ENCODE measurements at places on chromosomes 12 and 14.

GRCh38 chr14:61701946-61702345, 6.6 kb downstream of the HIF1A start:
- DNase-seq, result no peak

GRCh38 chr12:28998662-28999120, 150.4 kb upstream of the FAR2 start:
- DNase-seq, result peak; percentile 42

DNA sequence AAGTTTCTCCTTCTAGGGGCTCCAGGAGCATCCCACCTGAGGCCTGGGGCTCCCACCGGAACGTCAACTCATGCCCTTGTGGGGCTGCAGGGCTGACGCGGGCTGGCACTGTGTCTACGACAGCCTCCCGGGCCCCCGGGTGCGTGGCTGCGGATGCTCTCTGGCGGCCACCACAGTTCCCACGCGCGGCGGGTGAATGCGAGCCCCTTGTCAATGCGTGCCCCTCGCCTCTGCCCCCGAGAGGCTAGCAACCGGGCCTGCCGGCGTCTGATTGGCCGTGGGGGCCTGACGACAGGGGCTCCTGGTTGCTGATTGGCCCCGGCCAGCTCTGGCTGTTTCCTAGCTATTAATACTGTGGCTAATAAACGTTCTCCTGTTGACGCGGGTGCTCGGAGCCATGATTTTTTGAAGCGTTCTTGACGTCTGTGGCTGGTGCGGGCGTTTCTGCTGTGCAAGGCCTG, 1.8 kb upstream of the MEG3 start:
- DNase-seq, result peak; percentile 61

DNA sequence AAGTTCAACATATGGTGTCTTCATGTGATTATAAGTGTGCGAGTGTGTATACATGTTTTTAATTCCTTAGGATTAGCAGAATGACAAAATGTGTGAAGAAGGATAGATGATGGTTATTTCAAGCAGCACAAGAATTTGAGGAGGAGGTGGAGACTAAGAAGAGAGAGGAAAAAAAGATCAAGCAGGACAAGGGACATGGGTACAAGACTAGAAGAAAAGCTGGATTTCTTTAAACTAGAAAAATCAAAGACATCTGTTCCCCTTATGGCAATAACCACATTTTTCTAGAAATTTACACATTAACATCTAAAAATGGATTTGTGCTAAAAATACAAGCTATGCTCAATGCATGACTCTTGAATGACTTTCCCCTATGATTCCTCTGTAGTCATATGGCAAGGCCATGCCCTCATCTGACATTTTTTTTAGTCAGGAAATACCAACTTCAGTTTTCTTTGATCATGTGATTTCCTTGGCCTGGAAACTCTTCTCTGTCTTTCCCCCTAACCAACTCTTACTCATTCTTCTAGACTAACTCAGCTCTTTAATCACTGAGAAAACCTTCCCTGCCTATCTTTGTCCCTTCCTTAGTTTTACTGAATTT, 435.8 kb downstream of the NRXN3 start:
- DNase-seq, result peak; percentile 96

- DNase-seq, result no peak
Observed at GRCh38 chr14:78763746-78764145, 593.6 kb downstream of the NRXN3 start.

DNA sequence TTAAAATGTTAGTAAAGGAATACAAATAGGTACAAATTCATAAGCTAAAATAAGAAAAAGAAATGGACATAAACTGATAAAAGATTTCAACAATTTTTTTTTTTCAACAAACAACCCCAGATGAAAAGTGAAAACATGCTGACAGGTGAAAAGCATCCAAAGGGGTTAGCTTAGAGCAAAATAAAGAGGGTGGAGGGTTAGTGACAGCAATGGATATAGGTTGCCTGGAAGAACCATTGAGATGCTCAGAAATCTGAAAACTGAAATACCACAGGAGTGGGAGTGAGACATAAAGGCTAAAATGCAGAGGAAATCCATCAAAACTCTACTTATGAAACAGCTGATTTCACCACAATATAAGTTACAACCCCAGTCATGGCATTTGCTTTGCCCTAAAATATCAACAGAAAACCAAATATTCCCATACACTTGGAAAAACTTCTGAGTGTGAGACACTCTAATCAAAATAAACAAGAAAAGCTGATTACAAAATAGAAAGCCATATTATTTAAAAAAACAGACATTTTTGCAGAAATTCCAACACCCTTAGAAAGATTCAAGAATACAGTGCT, 136.3 kb upstream of the PLEKHG7 start:
- DNase-seq, result no peak

- no peak for DNase-seq
Observed at GRCh38 chr14:50225974-50226297, 5.4 kb downstream of the SOS2 start.

- DNase-seq, result no peak
Observed at GRCh38 chr14:91350483-91350812, 67.2 kb downstream of the CCDC88C start.

- no peak for DNase-seq
Observed at GRCh38 chr14:99300190-99300589, 28.2 kb upstream of the BCL11B start.

DNA sequence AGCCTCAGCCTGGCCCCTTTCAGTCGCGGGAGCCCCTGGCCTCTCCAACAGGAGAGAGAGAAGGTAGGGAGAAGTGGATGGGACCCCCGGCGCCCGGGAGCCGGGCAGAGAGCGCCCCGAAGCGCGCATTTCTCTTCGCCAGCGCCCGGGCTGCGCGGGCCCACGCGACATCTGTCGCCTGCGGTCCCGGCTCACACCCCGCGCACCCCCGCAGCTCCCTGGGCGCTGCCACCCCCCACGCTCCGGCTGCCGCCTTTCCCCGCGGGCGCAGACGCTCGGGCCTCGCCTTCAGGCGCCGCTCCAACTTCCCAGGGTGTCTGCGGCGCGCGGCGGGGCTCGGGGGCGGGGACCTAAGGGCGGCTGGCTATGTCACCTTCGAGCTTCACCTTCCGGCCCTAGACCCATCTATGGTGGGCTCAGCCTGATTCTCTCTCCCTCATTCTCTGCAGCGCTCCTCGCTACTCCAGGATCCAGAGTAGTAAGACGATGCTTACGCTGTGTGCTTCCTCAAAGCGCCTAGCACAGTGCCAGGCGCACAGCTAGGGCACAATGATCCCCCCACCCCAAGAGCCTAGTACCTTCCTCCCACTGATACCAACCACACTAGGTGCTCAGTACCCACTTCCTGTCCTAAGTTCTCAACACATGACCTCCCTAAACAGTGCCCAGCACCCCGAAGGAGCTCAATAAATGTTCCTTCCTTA, 1.6 kb downstream of the HRK start:
- no peak for DNase-seq

DNA sequence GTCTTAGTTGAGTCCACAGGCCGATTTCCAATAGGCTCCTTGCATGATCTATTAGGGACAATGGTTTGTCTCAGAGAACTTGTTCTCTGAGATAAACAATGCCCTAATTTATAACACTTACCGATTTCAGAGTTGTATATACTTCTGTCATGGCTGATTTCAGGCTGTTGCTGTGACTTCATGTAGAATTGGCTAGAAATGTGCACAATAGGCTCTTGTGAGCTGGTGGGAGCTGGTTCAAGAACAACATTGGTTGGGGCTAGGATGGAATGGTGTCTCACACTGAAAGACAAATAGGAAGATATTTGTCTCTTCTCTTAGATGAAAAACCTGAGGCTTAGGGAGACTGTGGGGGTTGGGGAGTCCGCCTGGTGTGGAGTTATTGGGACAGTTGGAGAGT, 6.7 kb upstream of the KRT86 start:
- no peak for DNase-seq

DNA sequence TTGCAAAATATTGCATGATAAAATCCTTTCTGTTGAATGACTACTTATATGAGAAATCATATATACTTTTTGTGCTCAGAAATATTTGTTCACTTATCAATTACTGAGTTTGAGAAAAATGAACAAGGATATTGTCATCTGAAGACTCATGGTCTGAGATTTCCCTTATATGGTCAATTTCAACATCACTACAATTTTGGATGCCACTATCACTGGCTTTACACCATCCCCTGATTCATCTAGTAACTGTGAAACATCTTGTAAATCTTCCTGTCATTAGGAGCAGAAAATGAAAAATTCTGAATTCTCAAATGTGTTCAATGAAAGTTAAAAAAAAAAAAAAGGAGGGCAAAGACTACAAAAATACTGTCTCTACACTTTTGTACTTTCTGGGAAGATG, 21.8 kb upstream of the GXYLT1 start:
- peak; percentile 83 for DNase-seq

DNA sequence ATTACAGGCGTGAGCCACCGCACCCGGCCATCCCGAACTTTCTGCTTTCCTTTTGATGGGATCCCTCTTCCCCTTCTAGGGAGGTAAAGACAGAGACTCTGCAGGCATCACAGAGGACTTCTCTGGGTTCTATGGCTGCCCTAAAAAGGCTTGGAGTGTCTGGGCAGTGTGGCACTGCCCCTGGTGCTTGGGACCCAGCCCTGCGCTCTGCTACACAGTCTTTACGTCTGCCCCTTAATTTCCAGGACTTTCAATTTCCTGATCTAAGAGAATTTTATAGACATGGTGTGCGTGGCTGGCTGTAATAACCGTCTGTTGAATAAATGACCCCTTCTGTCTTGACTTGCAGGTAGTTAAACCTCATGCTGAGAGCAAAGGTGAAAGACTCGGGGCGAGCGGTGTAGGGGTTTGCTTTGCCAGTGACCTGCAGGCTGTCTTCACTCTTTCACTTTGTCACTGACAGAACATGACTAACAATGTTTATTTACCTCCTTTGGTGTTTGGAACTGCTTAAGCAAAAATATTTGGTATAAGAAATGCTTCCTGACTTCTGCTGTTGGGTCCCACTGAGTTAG, 110.9 kb upstream of the MAP1LC3B2 start:
- DNase-seq, result no peak

Data from fibroblast of skin of right quadriceps (primary cell).